Stimulated activated CD8-positive, alpha-beta memory T cell treated with anti-CD3 and anti-CD28 coated beads, Interleukin-4, amount 100 ng/mL, for 48 hours (primary cell): ENCODE measurements at places on chromosomes 6 and 20.
A peak's percentile ranks its signal among the peaks of the same experiment; 100 is the strongest.

DNA sequence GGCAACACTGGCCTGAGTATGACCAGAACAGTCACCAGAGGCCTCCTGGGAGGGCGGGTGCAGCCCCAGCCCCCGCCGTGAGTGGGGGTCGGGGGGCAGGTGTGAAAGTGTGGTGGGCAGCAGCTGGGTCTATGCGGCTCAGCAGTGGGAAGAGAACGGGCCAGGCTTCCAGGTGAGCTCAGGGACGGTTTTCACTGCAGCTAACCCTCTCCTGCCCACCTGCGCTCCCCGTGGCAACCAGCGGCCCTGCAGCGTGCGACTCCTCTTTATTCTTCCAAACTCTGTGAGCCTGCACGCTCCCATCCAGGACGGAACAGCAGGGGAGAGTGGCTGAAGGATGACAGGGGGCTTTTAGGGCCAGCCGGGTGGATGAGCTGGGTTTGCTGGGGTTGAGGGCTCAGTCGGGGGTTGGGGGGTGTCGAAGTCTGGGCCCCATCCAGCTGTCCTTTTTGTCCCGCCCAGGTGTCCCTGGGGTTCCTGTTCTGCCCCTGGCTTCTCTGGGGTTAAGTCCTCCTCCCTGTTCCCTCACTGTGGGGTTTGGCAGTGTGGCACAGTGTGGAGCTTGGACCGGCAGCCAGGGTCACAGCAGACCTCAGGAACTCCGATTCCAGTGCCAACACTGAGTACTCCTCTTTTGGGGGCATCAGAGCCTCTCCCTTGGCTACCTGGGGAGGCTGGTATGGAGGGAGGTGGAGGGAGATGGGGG, 859 bp upstream of the BIRC7 start:
- peak; percentile 40 for DNase-seq

GRCh38 chr6:40948570-40948969, 90.5 kb downstream of the UNC5CL start:
- no peak for DNase-seq

GRCh38 chr20:31869942-31870725, at the start of the genes DUSP15 and TTLL9:
Gene DUSP15, minus strand, starts transcription at chr20:31870527. Its CDS starts 190 bp downstream, at chr20:31870337.
Gene TTLL9, plus strand, starts transcription at chr20:31870634. Its CDS starts 493 bp downstream, at chr20:31871127.
- DNase-seq, result no peak

DNA sequence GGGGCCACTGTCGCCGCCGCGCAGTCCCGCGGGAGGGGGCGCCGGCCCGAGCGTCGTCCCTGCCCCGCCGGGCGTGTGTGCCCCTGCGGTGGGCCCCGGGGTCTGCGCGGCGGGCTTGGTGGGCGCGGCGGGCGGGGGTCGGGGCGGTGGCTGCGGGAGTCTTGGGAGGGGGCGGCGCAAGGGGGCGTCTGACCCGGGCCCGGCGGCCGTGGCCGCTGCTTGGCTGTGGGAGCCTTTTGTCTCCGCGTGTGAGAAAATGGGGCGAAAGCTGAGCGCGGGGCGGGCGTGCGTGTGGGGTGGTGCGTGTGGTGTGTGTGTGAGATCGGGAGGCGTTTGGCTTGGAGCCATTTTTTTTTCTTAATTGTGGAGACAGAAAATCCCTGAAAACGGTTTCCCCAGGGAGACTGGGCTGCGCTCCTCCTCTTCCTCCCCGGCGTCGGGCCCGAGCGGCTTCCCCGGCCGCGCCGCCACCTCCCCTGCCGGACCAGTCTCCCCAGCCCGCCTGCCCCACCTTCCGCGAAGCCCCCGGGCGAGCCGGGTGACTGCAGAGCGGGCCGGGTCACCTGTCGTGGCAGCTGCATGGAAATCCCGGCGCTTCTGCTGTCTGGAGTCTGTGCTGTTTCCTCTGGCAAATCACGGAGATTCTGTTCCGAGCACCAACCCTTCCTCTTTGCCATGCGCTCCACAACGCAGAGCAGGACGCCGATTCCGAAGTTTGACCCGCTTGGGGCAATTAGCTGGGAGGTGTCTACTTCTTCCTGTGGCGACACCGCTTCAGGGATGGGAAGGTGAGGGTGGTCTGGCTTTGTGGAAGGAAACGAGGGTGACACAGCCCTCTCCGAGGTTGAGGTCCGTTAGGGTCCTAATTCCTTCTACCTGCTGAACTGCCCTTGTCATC, 64.4 kb downstream of the GTF2H5 start:
- peak; percentile 54 for DNase-seq

- DNase-seq, result peak; percentile 55
Measured at GRCh38 chr20:32456869-32457478, 98.8 kb downstream of the ASXL1 start.

- no peak for DNase-seq
Measured at GRCh38 chr6:64113704-64114103, 478.1 kb downstream of the PHF3 start.

- DNase-seq, result peak; percentile 10
Measured at GRCh38 chr6:166277892-166278578, 30.2 kb downstream of the PRR18 start.

DNA sequence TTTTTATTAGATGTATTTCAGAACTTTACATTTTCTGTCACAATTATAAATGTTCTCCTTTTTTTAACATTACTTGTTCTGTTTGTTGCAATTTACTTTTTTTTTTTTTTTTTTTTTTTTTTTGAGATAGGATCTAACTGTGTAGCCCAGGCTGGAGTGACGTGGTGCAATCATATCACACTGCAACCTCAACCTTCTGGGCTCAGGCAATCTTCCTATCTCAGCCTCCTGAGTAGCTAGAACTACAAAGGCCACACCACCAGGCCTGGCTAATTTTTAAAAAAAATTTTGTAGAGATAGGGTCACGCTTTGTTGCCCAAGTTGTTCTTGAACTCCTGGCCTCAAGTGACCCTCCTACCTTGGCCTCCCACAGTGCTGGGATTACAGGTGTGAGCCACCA, 15.1 kb upstream of the MBOAT1 start:
- DNase-seq, result no peak

DNA sequence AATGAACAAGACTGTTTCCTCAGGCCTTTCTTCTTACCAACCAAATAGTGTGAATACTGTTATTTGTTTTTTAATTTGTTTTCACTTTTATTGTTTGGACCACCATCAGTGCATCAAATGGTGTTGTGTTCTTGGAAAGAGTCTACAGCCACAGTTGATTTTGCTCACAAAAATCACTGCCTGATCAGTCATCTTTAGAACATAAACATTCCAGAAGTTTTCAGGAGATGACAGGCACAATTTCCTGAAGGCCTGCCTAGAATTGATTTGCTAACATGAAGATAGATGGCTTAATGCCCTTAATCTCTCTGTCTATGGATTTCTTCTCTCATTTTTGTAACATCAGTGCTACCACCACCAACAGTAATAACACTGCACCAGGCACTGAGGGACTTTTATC, 13.5 kb downstream of the IL22RA2 start:
- no peak for DNase-seq

DNA sequence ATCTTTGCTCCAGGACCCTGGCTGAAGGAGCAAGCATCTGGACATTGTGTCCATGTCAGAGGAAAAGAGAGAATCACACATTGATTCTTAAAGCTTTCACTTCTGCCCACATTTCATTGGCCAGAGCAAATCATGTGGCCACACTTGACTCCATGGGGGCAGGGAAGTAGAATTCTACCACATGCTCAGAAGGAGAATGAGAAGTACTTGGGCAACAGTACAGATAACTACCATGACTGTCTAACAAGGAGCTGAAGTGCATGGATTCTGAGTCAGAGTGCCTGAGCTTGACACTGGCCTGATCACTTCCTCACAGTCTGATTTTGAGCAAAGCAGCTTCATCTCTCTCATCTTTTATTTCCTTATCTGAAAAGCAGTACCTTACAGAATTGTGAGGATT, 38.6 kb downstream of the GHRH start:
- DNase-seq, result no peak

DNA sequence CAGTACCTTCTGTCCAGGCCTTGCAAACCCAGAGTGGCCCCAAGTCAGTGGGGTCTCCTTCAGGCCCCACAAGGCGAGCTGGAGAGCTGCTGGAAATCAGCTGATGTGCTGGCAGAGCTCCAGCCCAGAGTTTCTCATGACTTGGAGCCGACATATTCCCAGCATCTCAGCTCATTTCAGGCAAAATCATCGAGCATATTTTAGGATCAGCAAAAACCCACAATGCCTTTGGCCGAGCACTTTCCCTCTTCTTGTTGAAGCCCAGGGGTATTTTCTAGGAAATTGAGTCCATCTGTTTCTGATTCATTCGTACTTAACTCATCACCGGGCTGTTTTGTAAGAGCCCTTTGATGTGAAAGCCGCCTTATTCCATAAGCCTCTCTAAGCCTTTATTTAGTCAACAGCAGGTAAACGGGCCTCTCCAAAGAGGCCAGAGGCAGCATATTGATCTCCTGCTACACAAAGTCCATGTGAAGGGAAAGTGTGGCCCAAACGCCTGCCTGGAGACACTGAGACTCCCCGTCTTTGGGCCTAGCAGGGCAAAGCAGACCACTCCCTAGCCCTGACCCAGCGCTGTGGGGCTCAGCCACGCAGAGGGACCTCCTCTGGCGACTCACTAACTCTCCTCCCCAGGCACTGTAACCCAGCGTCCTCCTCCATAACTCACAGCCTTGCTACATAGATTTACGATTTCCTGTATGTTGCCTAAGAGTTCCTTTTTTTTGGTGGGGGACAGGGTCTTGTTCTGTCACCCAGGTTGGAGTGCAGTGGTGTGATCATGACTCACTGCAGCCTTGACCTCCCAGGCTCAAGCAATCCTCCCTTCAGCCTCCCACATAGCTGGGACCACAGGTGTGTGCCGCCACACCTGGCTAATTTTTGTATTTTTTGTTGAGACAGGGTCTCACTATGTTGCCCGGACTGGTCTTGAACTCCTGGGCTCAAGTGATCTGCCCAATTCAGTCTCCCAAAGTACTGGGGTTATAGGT, 12.1 kb upstream of the C20orf203 start:
- no peak for DNase-seq

DNA sequence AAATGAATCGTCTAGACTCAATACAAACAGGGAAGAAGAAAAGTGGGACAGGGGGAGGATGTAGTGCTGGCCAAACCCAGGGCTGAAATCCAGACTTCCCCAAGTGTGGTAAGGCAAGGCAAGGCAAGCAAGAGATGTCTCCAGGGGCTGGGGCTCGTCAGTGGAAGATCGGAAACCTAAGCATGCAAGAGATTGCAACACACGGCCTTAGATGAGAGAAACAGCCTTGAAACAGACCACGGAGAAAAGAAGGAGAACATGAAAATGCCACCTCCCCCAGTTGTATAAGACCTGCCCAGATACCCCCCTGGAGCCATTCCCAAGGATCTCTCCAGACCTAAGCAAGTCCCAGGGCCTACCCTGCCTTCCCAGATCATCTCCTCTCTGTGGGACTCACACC, 20.0 kb downstream of the VEGFA start:
- no peak for DNase-seq

DNA sequence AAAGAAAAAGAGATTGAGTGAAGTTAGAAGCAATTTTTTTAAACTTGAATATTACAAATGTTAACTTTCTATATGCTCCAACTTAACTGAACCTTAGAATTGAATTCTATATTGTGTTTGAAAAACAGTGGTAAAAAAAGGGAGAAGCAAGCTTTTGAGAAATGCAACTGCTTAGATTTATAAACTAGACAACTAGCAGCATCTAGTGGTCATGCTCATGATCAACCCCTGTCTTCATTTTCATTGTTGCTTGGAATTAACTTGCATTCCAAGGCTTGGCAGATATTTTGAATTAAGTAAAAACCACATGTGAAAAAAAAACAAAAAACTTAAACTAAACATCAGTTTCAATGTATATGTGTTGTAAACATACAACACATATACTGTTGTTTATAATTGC, 113.1 kb downstream of the C6orf58 start:
- DNase-seq, result no peak

DNA sequence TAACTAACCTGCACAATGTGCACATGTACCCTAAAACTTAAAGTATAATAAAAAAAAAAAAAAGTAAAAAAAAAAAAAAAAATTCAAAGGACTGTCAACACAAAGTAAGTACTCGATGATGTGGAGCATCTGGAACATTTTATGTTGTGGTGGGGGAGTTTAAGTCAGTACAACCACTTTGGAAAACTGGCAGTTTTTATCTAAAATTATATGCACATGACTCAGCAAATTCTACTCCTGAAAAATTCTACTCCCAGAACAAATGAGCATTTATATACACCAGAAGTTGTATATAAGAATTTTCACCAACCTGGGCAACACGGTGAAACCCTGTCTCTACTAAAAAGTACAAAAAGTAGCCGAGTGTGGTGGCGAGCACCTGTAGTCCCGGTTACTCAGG, 36.9 kb upstream of the CCDC28A start:
- DNase-seq, result no peak

GRCh38 chr20:51480507-51481270, 61.8 kb downstream of the NFATC2 start:
- DNase-seq, result peak; percentile 81

DNA sequence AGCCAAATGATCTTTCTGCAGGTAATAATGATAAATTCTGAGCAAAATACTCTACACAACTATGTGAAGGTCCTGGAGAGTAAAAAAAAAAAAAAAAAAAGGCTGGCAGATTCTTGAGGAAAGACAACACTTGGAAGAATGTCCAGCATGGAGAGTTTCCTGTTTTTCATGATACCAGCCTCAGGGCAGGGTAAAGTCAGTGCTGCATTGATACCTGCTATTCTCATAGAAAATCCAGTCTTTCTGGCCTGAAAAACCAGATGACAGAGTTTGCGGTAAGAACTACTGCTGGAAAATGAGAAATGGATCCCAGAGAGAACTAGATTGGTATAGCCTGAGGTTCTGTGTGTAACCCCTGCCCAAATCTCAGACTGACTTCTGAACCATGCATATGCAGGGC, 89.1 kb downstream of the AFG1L start:
- DNase-seq, result no peak

- DNase-seq, result no peak
Measured at GRCh38 chr20:37567671-37568588, 40.3 kb upstream of the BLCAP start.

- no peak for DNase-seq
Measured at GRCh38 chr6:14126191-14126590, 8.6 kb downstream of the CD83 start.

DNA sequence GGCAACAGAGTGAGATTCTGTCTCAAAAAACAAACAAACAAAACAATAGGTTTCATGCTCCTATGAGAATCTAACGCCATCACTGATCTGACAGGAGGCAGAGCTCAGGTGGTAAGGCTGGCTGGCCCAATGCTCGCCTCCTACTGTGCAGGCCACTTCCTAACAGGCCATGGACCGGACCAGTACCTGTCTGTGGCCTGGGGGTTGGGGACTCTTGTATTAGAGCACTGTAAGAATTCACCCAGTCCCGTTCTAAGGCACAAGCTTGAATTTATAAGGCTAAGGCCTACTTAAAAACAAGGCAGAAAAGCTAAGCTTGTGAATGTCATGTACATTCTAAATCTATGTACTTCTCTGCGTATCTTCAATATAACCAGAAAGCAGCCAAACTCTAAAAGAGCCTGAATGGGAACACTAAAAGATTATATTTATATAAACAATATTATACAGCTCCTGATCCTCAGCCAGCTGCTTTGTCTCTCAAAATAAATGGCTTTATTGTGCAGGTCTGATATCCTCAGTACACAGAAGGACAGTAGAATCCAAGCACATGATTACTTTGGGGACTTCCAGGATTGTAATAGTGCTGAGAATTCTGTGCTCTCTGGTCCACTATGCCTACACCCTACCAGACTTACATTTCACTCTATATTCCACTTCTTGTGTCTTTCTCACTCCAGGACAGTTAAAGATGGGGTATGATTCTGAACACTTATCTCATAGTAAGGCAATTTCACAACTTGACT, 64.5 kb upstream of the DST start:
- DNase-seq, result no peak

GRCh38 chr6:1297746-1298145, 14.2 kb upstream of the FOXQ1 start:
- DNase-seq, result no peak

GRCh38 chr6:15990179-15990578, 138.7 kb upstream of the MYLIP start:
- DNase-seq, result no peak

GRCh38 chr6:5729080-5729434, 277.7 kb downstream of the NRN1 start:
- DNase-seq, result no peak
